ENCODE measurements at places on chromosomes 2 and 18.

DNA sequence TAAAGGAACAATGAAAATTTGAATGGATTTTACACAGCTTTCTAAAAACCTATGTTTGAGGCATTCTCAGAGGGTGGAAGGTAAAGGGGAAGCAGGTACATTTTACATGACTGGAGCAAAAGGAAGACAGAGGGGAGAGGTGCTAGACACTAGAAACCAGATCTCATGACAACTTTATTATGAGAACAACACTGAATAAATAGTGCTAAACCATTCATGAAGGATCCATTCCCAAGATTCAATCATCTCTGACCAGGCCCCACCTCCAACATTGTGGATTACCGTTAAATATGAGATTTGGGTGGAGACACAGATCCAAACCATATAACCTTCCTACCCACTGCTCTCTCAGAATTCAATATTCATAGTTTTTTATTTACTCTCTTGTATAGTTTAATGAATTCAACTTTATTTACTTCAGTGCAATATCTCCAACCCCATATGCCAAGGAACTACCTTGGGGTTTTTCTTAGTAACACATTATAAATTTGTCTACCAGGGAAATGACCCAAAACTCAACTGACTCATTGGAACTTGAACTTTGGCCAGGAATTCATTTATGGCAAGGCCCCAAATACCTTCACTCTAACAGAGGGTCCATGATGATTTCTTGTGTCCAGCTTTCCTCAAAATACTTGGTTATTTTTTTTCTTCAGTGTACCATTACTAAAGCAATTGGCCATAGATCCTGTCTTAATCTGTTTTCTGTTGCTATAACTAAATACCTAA lies 317.8 kb downstream of the GULP1 start:
- DNase-seq: no peak

DNA sequence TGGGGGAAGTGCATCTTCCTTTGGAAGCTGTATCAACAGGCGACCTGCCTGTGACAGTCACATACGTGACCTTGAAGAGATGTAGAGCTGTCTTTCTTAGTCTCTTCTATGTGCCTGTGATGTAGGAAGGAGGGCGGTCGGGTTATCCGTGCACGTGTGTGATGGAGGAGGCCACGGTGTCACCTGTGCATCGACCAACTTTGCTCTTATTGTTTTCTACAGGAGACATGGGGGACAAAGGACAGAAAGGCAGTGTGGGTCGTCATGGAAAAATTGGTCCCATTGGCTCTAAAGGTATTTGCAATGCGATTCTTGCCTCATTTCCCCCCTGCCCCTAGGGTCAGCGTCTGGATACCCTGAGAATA lies 20.7 kb upstream of the ALLC start:
- DNase-seq: no peak

DNA sequence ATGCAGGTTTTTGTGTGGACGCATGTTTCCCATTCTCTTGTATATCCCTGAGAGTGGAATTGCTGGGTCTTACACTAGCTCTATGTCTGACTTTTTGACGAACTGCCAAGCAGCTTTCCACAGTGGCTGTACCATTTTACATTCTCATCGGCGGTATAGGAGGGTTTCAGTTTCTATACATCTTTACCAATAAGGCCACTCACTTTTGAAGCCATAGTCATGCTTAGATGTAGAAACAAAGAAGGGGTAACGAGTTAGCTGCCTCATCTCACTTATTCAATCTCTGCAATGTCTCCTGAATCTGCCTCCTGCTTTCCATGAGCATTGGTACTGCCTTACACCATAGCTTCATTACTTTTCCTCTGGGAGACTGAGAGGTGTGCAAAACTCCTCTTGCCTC lies 47.4 kb downstream of the MMADHC start:
- no peak for DNase-seq

DNA sequence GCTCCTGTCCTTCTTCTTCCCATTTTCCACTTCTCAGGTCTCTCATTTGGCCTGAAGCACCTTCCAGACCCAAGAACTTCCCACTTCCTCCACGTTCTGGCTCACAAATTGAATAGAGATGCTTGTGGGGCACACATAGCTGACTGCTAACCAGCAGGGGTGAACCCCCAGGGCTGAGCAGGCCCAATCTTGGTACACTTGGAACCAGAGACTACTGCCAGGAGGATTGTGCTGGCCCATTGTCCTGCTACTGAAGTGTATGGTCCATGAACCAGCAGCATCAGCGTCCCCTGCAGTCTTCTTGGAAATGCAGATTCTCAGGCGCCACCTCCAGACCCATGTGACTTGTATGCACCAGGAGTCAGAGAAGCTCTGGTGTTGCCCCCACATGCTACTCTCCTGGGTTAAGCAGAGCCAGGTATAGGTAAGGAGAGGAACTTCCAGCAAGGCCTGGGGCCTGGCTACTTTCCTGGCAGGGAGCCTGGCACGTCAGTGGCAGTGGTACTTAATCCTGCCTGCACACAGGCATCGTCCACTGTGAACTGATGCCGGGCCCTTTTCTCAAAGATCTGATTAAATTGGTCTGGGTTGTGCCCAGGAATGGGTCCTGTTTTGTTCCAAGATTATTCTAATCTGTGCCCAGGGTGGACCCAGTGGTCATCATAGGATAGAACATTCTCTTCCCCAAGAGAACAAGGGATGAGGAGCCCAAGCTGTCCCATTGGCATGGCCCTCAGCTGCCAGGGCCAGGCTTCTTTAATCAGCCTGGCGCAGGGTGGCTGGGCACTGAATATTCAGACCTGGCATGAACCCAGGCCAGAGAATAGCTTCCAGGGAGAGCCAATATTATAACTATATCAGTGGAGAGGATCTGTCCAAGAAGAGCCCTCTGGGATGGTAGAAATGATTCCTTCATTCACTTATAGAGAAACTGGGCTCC lies 248.7 kb downstream of the SOX11 start:
- DNase-seq: no peak

DNA sequence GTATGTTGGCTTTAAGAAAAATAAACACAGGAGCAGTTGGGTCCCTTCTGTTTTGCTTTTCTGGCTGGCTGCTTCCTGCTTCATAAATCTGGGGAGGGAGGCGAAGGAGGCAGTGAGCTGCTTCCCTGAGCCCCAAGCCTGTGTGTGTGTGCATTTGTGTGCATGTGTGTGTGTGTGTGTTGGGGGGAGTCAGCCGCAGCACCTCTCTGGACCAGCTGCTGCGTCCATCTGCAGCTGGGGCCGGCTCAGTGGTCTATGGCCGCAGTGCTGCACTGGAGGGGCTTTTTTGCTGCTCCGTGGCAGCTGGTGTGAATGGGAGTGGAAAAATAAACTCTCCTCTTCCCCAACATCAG lies 192.3 kb downstream of the RNF144A start:
- DNase-seq: no peak

- no peak for DNase-seq
These were observed 217.9 kb upstream of the RND3 start for GRCh38 chr2:150705357-150705756.

DNA sequence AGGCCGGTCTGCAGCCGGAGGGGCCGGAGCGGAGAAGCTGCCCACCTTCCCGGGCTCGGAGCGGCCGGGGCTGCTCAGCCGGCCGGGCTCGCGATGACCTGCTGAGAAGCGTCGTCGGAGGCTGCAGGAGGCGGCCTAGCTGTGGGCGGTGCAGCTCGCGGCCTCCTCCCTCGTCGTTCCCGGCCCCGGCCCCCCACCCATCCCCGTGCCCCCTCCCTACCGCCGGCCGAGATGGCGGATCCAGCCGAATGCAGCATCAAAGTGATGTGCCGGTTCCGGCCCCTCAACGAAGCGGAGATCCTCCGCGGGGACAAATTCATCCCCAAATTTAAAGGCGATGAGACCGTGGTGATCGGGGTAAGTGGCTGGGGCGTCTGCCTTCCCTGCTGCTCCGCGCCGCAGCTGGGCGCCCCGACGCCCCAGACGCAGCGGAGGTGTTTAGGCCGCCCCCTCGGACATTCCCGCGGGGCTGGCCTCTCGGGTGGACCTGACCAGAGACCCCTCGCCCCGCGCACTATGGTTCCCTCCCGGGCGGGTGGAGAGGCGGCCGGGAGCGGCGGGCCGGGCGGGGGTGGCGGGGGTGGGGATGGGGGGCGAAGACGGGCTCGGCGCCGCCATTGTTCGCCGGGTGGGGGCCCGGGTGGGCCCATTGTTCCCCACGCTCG lies 492 bp downstream of the KIF5C start:
- no peak for DNase-seq

GRCh38 chr2:239370403-239370802 lies 30.4 kb downstream of the HDAC4 start:
- DNase-seq: no peak

DNA sequence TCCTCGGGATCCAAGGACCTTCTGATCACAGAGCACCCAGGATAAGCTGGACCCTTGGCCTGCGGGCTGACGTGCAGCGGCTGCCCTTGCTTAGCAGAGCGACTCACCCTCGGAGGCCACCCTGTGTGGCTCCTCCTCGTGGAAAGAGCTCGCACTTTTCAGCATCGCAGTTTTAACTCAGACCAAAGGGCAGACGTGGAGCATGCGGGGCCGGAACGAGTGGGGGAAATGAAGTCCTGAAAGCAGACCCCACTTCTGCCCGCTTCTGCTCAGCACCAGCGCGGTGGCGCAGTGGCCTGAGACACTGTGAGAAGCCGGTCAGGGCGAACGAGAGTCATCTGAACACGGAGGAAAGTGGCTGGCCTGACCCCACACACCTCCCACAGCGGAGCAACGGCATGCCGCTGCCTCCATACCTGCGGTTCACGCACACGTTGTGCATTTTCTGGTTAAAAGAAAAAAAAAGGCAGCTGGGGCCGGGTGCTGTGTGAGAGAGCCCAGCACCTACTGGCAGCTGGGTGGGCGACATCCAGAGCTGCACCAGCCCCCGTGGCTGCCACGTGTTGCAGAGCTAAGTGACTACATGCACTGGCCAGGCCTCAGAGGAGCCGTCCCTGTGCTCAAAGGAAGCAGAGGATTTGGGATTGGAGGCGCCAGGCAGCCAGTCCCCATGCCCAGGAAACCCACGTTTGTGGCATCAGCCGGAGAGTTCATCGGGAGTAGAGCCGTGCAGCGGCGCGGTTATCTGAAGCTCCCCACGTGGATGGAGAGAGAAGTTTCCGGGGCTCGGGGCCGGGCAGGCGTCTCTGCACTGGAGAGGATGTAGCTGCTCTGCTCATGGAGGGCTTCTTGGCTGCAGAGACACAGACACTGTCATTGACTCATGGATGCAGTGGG lies 89.7 kb downstream of the USP40 start:
- DNase-seq: no peak

GRCh38 chr2:80894486-80894885 lies 589.9 kb upstream of the LRRTM1 start:
- DNase-seq: no peak

GRCh38 chr2:65067806-65068553 lies 11.8 kb downstream of the CEP68 start:
- no peak for DNase-seq

- DNase-seq: no peak
These were observed 45.0 kb upstream of the DARS1 start for GRCh38 chr2:136030406-136030805.

DNA sequence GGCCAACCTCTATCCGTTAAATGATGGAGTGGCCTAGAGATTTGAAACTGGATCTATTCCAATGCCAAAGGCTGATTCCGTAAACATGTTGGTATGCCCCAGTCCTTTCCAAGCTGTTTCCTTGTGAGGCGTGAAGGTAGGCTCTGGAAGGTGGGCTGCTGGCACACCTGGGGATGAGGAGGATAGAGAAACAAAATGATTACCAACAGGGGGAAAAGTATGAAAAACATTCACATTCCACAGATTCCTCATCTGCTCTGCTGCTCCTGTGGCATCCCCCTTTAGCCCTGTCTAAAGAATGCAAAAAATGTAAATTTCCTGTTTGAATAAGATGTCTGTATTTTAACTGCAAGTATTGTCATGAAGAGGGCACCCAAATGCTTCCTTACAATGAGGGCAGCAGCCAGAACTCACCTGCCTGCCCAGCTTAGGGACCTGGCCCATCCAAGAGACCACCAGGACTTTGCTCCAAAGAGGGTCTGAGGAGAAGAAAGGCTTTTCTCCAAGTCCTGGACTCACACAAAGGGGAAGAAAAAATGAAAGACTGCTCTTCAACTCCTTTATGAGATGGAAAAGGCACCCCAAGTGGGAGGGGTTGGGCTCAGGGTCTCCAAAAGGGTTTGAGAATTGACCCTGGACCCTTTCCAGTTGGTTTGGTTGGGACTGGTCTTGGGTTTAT lies 132.3 kb upstream of the PELI1 start:
- DNase-seq: no peak

GRCh38 chr18:23811176-23811575 lies 121.9 kb downstream of the LAMA3 start:
- no peak for DNase-seq

DNA sequence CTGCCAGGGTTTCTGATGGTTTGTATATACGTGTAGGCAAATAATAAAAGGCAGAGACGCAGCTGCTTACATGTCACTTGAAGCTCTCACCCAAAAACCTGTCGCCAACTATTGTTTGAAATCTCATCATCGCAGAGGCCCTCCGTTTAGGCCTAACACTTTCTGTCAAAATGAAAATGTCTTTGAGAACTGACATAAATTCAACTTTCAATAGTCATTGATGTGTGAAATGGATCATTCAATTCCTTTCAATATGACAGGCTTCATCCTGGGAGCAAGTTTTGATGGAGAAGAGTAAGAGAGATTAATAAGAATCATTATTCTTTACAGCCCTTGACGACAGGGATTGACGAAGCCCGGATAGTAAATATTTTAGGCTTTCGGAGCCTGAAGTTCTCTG lies 2.7 kb downstream of the ACTG2 start:
- DNase-seq: no peak

DNA sequence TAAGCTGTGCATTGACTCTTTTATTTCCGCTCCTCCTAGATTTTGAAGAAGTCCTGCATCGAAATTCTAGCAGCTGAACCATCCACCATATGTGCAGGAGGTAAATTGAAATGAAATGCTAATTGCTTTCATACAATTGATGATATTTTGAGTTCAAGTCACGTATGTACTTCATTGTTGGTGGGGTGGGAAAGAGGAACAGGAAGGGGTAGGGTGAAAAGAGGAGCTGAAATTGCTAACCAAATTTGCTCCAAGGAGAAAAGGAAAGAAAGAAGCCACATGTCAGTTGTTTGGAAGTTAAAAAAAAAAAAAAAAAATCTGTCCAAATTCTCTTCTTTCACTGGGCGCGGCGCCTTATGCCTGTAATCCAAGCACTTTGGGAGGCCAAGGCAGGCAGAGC lies 77.8 kb downstream of the ANTXR1 start:
- no peak for DNase-seq

- no peak for DNase-seq
These were observed 88.2 kb downstream of the TMEM163 start for GRCh38 chr2:134630504-134631159.

- no peak for DNase-seq
These were observed 1.6 kb downstream of the WDFY1 start for GRCh38 chr2:223943561-223944008.

- no peak for DNase-seq
These were observed 88.9 kb downstream of the PXDN start for GRCh38 chr2:1655461-1655860.

DNA sequence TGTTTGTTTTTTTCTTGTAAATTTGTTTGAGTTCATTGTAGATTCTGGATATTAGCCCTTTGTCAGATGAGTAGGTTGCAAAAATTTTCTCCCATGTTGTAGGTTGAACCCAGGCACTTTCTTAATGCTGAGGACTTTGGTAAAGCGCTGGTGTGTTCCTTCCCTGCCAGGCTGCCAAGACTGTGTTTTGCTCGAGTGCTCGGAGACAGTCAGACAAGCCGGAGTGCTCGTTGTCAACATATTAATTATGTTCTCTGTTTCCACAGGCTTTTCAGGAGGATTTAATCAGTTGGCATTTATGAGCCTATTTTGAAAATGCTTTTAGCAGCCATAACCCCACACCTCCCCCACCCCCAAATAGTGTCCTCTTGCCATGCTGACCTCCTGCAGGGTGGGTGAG lies 6.4 kb downstream of the MTCL1 start:
- no peak for DNase-seq

- no peak for DNase-seq
These were observed 203.8 kb downstream of the RDH14 start for GRCh38 chr2:18356676-18357075.

All from activated T-helper 1 cell treated with anti-CD3 and anti-CD28 coated beads, Interleukin-12 subunit alpha, Interleukin-12 subunit beta, Interleukin-2, Interleukin-4 antibody, amounts not matched to agents 30 ng/mL and 10 ng/mL and 1 ng/mL, durations not matched to agents 14 hours and 24 hours and 36 hours (primary cell).